ENCODE measurements at places on chromosomes 7 and 10. TPM values are rescaled to one million over a fixed set of nuclear protein-coding genes. Genes with fewer than 3 reads are reported as not detected.

GRCh38 chr10:12400266-12400931 lies 51.1 kb downstream of the CAMK1D start:
- H3K4me3 ChIP-seq, result no peak overlapping the region
- DNase-seq, result no peak
- H3K27me3 ChIP-seq, result no peaks in the 10 kb centered on the region
- no peaks in the 10 kb centered on the region for H3K36me3 ChIP-seq
- no peak overlapping the region for H3K27ac ChIP-seq

DNA sequence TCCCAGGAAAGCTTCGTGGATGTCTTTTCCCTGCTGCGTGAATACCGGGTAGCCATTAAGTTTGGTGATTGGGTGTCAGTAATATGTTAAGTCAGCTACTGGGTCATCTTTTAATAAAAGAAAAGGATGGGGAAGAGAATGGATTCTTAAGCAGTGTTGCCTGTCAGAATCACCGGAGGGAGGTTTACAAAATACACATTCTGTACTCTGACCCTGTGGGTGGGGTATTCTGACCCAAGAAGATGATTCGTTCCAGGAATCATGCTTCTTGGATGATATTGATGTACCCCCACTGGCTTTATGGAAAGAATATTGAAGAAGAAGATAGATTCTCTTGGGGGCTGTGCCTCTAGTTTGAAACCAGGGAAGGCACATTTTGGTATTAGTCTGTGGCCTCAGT lies 18.3 kb downstream of the SGPL1 start:
- H3K27me3 ChIP-seq, result no peaks in the 10 kb centered on the region
- H3K27ac ChIP-seq, result no peak overlapping the region
- peaks cover 13% of the 10 kb centered on the region for H3K4me1 ChIP-seq
- no peaks in the 10 kb centered on the region for H3K36me3 ChIP-seq
- no peak for DNase-seq
- H3K4me3 ChIP-seq, result no peak overlapping the region

Gene SLC39A12
- total RNA-seq, result 0.16 TPM

Gene SFTPA1
- total RNA-seq, result not detected

DNA sequence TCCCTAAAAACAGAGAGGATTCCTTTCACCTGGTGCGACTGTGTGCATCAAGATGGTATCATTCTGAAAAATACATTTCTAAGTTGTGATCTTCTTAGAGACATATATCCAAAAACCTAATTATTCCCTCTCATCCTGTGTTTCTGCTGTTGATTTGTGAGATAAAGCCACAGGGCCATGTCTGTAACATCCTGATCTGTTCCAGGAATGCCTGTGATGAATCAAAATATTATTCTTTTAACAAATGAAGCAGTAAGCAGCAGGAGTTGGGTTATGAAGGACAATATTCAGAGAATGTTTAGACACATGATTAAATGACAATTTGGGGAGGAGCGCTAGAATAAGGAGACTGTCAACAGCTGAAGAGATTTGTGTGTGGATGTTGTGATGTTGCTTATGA lies 731.4 kb downstream of the KCNMA1 start:
- H3K4me3 ChIP-seq, result no peak overlapping the region
- no peak for DNase-seq
- H3K27ac ChIP-seq, result no peak overlapping the region
- H3K27me3 ChIP-seq, result no peaks in the 10 kb centered on the region

Gene MDFIC
- 32.9 TPM for total RNA-seq

Gene CNNM1
- total RNA-seq, result 0.85 TPM

Gene SAP25
- 9.8 TPM for total RNA-seq

GRCh38 chr7:7970531-7971307 lies 2.1 kb downstream of the GLCCI1 start:
- DNase-seq, result peak; percentile 19
- H3K36me3 ChIP-seq, result no peaks in the 10 kb centered on the region
- H3K4me1 ChIP-seq, result peaks cover 8% of the 10 kb centered on the region
- peak overlapping the region; percentile 86 for H3K4me3 ChIP-seq
- H3K27ac ChIP-seq, result no peak overlapping the region

DNA sequence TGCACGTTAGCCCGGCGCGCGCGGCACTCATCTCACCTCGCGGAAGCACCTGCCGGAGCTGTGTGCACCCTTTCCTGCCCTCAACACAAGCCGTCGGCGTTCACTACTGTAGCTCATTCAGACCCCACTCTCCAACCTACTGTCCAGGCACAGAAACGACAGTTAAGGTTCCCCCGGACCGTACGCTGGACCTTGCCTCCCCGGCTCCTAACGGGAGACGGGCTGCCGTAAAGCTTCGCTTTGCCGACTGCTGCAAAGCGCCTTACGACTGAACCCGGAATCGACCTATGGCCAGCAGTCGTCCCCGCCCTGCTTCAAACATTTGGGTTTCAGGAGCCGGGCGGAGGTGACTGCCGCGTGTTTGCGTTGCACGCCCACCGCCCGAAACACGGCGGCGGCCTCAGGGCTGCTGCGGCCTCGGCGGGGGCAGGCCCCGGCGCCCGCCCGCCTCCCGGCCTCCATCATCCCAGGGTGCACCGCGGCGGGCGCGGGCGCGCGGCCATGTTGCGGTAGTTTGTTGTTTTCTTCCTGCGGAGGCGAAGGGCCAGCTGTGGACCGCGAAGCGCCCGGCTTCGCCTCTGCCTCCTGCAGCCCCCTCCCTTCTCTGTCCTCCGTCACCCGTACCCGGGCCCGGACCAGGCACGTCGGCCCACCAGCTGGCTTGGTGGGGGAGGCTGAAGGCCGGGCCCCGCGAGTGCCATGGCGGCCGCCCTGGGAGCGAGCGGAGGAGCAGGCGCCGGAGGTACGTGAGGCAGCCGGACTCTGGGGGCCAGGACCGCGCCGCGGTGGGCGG lies at the start of gene RBM33:
Gene RBM33, plus strand, starts transcription at position 484 of the 793 bp plus-strand sequence. Its CDS starts 216 bp downstream, at position 700.
- H3K27me3 ChIP-seq, result no peaks in the 10 kb centered on the region
- DNase-seq, result peak; percentile 90
- H3K4me3 ChIP-seq, result peak within 1 kb of the TSS; percentile 98
- H3K36me3 ChIP-seq, result peaks cover 3% of the 10 kb centered on the region
- H3K4me1 ChIP-seq, result peaks cover 9% of the 10 kb centered on the region

DNA sequence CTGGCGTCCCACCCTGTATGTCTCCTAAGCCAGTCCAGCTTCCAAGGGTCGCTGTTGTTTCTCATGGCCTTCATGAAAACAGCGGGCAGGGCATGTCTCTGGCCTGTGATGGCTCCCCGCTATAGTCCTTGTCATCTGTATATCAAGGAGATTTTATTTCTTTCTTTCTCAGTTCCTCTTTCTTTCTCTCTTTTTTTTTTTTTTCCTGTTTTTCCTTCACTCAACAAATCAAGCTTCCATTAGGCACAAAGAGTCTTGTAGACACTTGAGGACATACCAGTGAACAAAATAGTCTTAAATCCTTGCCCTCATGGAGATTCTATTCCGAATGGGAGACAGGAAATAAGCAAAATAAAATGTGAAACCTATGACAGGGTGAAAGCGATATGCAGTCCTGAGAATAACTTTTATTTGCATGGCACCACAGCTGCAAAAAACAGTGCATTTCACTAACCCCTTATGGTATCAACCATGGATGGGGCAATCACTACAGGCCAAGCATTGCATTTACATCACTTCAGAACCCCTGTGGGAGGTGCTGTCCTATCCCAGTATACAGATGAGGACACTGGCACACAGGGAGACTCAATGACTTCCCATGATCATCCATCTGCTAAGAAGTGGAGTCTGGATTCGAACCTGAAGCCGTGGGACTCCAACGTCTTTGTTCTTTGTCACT lies 50.7 kb downstream of the SYPL1 start:
- H3K4me3 ChIP-seq, result no peak overlapping the region
- no peaks in the 10 kb centered on the region for H3K27me3 ChIP-seq
- H3K27ac ChIP-seq, result no peak overlapping the region

GRCh38 chr10:77028042-77028441 lies 609.6 kb downstream of the KCNMA1 start:
- H3K27me3 ChIP-seq, result no peaks in the 10 kb centered on the region
- no peak for DNase-seq
- no peak overlapping the region for H3K4me3 ChIP-seq
- H3K27ac ChIP-seq, result no peak overlapping the region
- H3K36me3 ChIP-seq, result no peaks in the 10 kb centered on the region

DNA sequence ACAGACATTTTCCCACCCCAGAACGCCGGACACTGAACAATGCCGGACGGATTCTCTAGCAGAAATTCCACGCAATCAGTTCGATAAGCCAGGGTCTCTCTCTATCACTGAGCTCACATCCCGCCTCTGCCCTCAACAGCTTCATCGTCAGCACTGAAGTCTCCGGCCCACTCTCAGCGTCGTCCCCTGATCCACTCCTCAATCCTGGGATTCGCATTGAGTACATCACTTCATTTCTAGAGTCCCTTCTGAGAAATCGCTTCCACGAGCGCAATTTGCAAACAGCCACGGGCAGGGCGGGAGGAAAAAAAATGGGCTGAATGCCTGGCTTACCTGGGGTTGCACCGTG lies 365 bp downstream of the YME1L1 start:
- peaks cover 3% of the 10 kb centered on the region for H3K4me1 ChIP-seq
- H3K27ac ChIP-seq, result peak overlapping the region; percentile 100
- H3K36me3 ChIP-seq, result no peaks in the 10 kb centered on the region
- no peak for DNase-seq
- no peaks in the 10 kb centered on the region for H3K27me3 ChIP-seq

GRCh38 chr7:45132708-45133320 lies 21.3 kb upstream of the TBRG4 start:
- H3K27ac ChIP-seq, result no peak overlapping the region
- no peak overlapping the region for H3K4me3 ChIP-seq

GRCh38 chr7:51280156-51280555 lies 36.5 kb downstream of the COBL start:
- H3K36me3 ChIP-seq, result no peaks in the 10 kb centered on the region
- H3K27ac ChIP-seq, result no peak overlapping the region
- DNase-seq, result no peak
- no peak overlapping the region for H3K4me3 ChIP-seq
- H3K27me3 ChIP-seq, result no peaks in the 10 kb centered on the region

DNA sequence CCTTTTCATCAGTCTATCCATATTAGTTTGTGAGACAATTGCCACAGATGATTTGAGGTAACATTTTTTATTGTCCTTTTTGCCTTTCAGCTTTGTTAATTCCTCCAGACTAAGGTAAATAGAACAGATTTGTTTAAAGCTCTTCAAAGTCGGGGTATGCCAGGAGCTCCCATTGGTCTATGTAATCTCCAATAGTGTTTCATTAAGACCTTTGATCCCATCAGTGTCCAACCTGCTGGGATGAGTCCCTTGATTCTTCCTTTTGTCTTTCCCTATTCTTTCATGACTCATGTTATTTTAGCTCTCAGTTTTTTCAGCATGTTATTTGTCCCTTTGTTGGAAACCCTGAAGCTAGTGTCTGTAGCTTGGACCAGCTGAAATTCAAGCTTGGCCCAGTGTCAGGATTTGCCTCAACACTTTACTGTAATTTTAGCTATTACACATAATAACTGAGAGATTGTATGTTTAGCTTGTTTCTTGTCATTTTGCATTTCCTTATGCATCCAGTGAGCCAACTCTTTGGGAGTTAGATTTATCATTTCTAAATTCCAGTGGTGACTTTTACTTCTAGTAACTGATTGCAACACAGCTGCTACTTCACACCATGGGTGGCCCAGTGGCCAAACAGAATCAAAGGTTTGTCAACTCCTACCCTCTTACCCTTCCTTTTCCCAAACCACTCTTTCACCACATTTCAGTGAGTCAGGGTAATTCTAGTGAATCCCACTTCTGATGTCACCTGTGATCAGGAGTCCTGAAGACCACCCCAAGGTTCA lies 15.3 kb downstream of the AGBL3 start:
- H3K4me1 ChIP-seq, result peaks cover 2% of the 10 kb centered on the region
- no peaks in the 10 kb centered on the region for H3K27me3 ChIP-seq
- no peaks in the 10 kb centered on the region for H3K36me3 ChIP-seq
- H3K27ac ChIP-seq, result no peak overlapping the region
- no peak for DNase-seq

Gene ASB10
- total RNA-seq, result not detected

- H3K27ac ChIP-seq, result peak overlapping the region; percentile 81
- no peaks in the 10 kb centered on the region for H3K4me1 ChIP-seq
- no peaks in the 10 kb centered on the region for H3K27me3 ChIP-seq
- no peak for DNase-seq
- H3K36me3 ChIP-seq, result no peaks in the 10 kb centered on the region
Observed at GRCh38 chr7:92717623-92717992, 118.8 kb downstream of the CDK6 start.

Gene MYH16
- total RNA-seq, result not detected

DNA sequence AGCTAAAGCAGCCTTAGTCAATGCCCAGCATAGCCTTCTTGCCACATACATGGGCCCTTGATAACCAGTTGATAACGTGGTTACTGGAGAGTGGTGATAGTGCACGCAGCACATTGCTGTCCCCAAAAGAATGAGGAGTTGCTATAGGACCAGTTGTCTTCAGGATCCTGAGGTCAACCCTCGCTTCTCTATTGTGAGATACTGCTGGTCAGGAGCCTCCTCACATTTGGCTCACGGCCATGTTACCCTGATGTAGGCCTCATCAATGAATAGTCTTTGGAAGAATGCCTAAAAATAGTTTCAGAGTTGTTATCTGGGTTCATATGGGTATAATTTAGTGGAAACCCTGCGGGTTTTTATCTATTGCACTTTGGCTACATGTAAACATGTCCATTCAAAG lies 230.7 kb downstream of the VTI1A start:
- no peaks in the 10 kb centered on the region for H3K27me3 ChIP-seq
- no peaks in the 10 kb centered on the region for H3K36me3 ChIP-seq
- H3K4me3 ChIP-seq, result no peak overlapping the region
- H3K27ac ChIP-seq, result no peak overlapping the region
- H3K4me1 ChIP-seq, result no peaks in the 10 kb centered on the region

Gene CYP2C19
- 0.28 TPM for total RNA-seq

DNA sequence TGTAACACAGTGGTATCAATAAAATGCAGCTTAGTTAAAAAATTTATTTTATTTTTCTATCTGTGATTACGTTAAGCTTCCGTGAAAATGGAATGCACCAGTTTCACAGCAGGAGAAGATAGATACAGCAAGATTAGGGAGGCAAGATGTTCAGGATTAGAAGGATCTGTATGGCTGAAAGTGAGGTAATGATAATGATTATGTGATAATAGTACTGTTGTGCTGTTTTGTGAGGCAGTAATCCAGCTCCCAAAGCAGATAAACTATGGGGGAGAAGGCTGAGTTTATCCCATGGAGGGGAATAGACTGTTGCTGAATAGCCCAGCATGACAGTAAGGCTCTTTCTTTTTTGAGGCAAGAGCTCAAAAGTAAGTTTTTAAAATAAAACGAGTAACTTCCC lies 216.1 kb upstream of the PRPS1L1 start:
- H3K36me3 ChIP-seq, result no peaks in the 10 kb centered on the region
- no peaks in the 10 kb centered on the region for H3K4me1 ChIP-seq
- no peaks in the 10 kb centered on the region for H3K27me3 ChIP-seq
